RCC 7860 (cell line): ENCODE measurements at places on chromosomes 5 and 9.
A peak's percentile ranks its signal among the peaks of the same experiment; 100 is the strongest.

GRCh38 chr5:150254774-150255173, 34.8 kb downstream of the CAMK2A start:
- DNase-seq, result no peak

GRCh38 chr5:126519637-126520592, 75.1 kb downstream of the ALDH7A1 start:
- DNase-seq, result no peak

DNA sequence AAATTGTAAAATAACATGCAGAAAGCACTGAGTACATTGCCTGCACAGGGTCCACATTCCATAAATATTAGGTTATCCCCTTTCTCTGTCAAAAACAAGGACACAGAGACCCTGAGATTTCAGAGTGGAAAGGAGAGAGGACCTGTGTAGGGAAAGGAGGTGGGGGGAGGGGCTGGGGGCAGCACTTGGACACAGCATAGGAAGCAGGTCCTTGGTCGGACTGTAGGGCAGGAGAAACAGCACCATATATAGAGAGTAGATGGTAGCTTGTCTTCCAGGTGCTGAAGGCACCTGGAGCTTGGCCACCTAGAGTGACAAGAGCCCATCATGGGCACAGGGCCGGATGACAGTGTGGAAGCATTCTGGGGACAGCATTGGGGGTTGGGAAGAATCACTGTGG, 2.4 kb downstream of the TPM2 start:
- no peak for DNase-seq

GRCh38 chr5:159581502-159582249, 251.4 kb upstream of the IL12B start:
- peak; percentile 98 for DNase-seq

GRCh38 chr5:35850967-35851680, 5.6 kb upstream of the IL7R start:
- DNase-seq, result no peak
